ENCODE measurements at places on chromosomes 6 and 20. TPM values are rescaled to one million over a fixed set of nuclear protein-coding genes. Genes with fewer than 3 reads are reported as not detected.

Gene MUC21
- not detected for total RNA-seq

GRCh38 chr6:109507490-109508072, 24.6 kb upstream of the ZBTB24 start:
- H3K27ac ChIP-seq: no peak overlapping the region
- no peak overlapping the region for H3K4me3 ChIP-seq
- no peak for DNase-seq
- no peaks in the 10 kb centered on the region for H3K27me3 ChIP-seq
- H3K4me1 ChIP-seq: no peaks in the 10 kb centered on the region
- no peaks in the 10 kb centered on the region for H3K36me3 ChIP-seq

DNA sequence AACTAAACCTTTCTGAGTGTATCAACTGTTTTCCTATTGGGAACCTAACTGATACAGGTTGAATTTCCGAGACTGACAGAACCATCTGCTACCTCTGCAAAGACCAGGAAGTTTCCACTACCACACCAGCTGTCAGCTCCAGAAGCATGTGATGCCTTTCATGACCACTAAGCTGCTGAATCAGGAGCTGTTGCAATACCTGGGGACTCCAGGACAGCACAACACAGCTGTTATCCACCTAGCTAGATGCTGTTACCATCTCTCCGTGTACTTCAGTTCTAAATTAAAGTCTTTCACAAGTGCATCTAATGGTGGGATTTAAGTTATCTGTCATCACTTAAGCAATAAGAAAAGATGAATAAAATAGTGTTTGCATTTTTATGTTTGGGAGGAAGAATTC, 158.2 kb upstream of the IMPG1 start:
- no peaks in the 10 kb centered on the region for H3K27me3 ChIP-seq
- no peaks in the 10 kb centered on the region for H3K4me1 ChIP-seq
- H3K36me3 ChIP-seq: no peaks in the 10 kb centered on the region
- H3K27ac ChIP-seq: no peak overlapping the region

Gene IMPG1
- total RNA-seq: not detected

Gene NKAIN2
- not detected for total RNA-seq

- no peak overlapping the region for H3K4me3 ChIP-seq
- no peaks in the 10 kb centered on the region for H3K4me1 ChIP-seq
- H3K27ac ChIP-seq: no peak overlapping the region
- H3K36me3 ChIP-seq: no peaks in the 10 kb centered on the region
Measured at GRCh38 chr6:145823328-145823944, 8.8 kb upstream of the FBXO30 start.

DNA sequence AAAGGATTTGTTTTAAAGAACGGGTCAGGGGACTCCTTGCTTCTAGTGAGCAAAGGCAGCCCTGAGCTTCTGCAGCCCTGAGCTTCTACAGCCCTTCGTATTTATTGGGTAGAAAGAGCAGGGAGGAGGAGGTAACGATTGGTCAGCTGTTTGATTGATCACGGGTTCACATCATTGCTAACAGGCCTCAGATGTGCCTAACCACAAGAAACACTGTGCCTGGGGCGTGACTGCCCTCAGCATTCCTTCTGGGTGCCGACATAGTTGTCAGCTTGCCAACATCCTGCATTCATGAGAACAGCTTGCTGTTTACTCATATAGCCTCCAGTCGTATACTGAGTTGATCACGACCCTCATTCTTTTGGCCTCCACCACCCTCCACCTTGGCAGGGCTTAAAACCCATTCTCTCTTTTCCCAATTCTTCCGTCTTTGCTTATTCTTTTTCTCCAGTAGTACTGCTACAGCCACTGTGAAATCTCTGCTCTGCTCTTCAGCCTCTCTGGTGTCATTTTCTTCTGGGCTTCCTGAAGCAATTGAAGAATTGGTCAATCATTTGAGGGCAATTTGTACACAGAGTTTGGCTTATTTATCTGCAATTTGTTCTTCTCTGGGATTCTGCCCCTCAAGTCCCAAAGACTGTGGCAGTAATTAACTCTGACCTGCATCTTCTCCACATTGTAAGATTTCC, 25.4 kb upstream of the NOP56 start:
- no peaks in the 10 kb centered on the region for H3K36me3 ChIP-seq
- no peak overlapping the region for H3K4me3 ChIP-seq
- no peak overlapping the region for H3K27ac ChIP-seq
- DNase-seq: peak; percentile 72

DNA sequence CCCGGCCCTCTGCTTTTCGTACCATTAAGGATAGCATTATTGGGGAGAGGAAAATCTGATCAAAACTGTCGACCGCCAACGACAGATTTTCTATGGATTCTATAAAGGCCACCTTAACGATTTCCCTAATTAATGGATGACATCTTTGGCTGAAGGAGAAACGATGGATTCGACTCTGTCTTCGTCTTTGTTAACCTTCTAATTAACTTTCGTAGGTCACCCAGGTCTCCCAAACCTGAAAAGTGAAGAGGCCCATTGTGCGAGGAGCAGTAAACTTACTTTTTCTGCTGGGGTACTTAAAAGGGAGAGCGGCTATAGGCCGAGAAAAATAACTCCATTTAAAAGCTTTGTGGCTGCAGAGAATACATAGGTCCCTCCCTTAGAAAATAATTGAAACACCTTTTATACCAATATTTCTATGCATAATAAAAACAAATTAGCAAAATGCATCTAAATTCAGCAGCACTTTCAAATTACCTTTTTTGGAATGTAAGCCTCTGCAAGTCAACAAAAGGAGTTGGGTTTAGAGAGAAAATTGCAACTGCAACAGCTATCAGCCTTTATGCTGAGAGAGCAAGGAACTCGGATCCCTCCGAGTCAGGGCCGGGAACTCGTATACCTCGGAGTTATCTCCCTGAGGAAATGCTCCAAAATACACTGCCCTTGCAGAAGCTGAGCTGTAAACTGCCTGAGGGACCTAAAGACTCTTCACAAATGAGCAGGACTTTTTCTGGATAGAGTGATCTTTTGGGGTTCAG, 31.4 kb upstream of the NR2E1 start:
- peaks cover 21% of the 10 kb centered on the region for H3K4me1 ChIP-seq
- no peak overlapping the region for H3K27ac ChIP-seq
- no peaks in the 10 kb centered on the region for H3K36me3 ChIP-seq
- H3K27me3 ChIP-seq: no peaks in the 10 kb centered on the region
- DNase-seq: no peak
- H3K4me3 ChIP-seq: peak overlapping the region; percentile 37

Gene AIG1
- 51.1 TPM for total RNA-seq

Gene DOK5
- not detected for total RNA-seq

- no peaks in the 10 kb centered on the region for H3K27me3 ChIP-seq
- DNase-seq: no peak
- no peak overlapping the region for H3K27ac ChIP-seq
- peaks cover 5% of the 10 kb centered on the region for H3K4me1 ChIP-seq
- no peak overlapping the region for H3K4me3 ChIP-seq
- no peaks in the 10 kb centered on the region for H3K36me3 ChIP-seq
Measured at GRCh38 chr6:13395272-13396237, 67.2 kb upstream of the TBC1D7 start.

- no peak for DNase-seq
- no peak overlapping the region for H3K4me3 ChIP-seq
- H3K27ac ChIP-seq: no peak overlapping the region
- no peaks in the 10 kb centered on the region for H3K27me3 ChIP-seq
Measured at GRCh38 chr6:77786935-77787629, 134.2 kb downstream of the MEI4 start.

Gene DDO
- not detected for total RNA-seq

DNA sequence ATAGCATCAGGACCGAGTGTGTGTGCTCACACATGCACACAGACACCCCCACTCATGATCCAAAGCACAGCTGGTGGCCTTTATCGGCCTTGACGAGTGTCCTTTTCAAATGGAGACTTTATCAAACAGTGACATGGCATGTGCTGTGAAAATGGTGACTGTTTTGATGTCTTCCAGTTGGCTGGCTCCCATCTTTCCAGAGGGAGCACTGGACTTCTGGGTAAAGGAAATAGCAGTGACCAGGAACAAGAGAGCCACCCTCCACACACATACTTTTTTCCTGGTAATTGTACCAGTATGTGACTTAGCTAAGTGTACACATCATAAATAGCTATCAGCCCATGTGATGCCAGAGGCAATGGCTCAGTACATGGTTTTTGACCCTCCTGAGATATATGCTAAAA, 52.7 kb downstream of the ZDHHC14 start:
- DNase-seq: no peak
- no peak overlapping the region for H3K4me3 ChIP-seq
- no peak overlapping the region for H3K27ac ChIP-seq
- no peaks in the 10 kb centered on the region for H3K27me3 ChIP-seq
- peaks cover 8% of the 10 kb centered on the region for H3K4me1 ChIP-seq

DNA sequence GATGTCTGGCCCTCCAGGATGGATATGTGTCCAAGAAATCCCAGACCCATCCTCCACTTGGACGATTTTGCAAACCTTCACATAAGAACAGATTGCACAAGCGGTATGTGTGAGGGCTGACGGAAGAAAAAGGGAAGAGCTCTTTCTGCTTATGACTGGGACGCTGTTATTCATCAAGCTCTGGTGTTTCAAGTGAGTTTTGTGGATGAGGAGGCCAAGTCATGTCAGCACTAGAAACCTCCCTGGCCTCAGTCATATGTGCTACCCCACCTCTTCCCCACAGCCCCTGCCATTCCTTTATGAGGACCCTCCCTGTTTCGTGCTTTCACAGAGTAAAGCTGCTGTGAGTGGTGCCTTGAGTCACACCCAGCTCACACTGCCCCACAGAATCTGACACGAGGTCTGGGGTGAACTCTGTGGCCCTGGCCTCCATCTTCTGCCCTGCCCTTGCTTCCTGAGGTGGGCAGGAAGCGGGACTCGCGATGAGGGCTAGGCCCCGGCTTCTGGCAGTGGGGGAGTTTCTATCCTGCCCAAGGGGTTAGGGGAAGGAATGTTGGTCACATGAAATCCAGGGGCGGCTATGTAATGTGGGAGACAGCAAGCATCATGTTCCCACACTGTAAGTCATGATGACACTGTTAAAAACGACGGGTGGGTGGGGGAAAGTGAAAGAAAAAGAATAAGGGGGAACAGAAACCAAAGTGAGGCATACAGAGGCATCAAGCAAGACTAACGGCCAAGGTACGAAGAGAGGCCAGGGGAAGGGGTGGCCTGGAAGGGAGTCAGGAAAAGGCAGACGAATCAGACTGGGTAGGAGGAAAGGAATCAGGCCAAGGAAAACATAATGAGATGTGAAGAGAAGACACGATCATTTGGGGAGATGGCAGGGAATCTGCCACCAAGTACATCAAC, 78.1 kb downstream of the PRDM1 start:
- DNase-seq: no peak
- H3K4me3 ChIP-seq: no peak overlapping the region
- H3K4me1 ChIP-seq: no peaks in the 10 kb centered on the region

DNA sequence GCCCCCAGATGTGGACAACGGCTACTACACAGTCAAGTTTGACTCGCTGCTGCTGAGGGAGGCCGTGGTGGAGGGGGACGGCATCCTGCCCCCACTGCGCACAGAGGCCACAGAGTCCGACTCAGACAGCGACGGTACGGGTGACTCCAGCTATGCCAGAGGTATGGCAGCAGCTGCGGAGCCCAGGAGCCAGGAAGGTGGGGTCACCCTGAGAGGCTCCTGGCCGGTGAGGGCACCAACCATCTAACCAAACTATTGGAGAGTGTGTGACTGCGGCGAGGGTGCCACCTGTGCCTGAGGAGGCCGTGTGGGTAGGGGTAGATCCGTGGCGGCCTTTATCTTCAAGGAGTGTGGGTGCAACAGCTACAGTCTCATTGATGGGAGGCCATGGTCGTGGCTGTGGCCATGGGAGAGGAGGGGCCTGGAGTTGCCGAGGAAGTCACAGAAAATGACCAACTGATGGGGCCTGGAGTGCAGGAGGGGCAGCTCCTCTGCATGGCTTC, 2.8 kb upstream of the LIME1 start:
- H3K27ac ChIP-seq: no peak overlapping the region
- peaks cover 10% of the 10 kb centered on the region for H3K4me1 ChIP-seq
- no peaks in the 10 kb centered on the region for H3K27me3 ChIP-seq
- DNase-seq: no peak
- no peak overlapping the region for H3K4me3 ChIP-seq

DNA sequence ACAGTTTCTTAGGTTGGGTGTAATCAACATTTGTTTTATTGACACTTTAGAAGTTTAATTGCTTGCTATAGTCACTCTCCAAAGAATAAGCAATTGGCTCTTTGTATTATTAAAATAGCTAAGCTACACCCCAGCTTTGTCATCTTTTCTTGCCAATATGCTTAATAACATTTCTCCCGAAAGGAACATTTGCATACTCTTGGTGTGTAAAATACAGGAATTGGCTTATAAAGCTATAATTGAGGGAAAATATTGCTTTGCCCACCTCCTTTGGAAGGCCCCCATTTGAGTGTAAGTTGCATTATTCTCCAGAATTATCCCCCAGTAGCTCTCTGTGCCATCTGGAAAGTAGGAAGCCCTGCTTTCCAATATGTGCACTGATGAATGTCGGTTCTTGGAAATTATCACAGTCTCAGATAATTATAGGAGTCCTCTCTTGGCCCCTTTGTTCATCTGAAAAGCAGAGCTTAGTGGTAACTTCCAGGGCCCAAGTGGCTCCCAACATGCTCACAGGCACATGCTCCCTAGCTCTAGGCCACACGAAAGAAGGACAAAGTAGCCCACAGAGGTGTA, 92.4 kb upstream of the B3GAT2 start:
- no peaks in the 10 kb centered on the region for H3K4me1 ChIP-seq
- no peak overlapping the region for H3K4me3 ChIP-seq
- no peak overlapping the region for H3K27ac ChIP-seq
- H3K36me3 ChIP-seq: no peaks in the 10 kb centered on the region
- no peak for DNase-seq

Gene REM1
- not detected for total RNA-seq
